ENCODE measurements at places on chromosomes 1 and 21.
A peak's percentile ranks its signal among the peaks of the same experiment; 100 is the strongest.

DNA sequence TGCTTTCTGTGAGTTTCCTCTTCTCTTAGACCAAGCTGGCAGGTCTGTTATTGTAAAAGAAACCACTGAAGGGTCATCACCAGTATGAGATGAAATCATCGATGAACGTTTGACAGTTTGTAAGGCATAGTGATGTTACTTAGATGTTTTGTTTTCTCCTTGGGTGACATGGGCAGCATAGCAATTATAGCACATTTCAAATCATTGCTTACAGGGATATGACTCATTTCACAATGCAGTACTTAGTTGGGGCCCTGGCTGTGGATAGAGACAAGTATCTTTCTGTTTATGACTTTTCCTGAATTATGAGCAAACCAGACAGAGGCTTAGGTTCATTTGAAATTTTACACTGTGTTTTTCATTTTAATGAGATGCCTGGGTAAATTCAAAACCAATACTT is 313.0 kb downstream of the RWDD3 start:
- DNase-seq: no peak

DNA sequence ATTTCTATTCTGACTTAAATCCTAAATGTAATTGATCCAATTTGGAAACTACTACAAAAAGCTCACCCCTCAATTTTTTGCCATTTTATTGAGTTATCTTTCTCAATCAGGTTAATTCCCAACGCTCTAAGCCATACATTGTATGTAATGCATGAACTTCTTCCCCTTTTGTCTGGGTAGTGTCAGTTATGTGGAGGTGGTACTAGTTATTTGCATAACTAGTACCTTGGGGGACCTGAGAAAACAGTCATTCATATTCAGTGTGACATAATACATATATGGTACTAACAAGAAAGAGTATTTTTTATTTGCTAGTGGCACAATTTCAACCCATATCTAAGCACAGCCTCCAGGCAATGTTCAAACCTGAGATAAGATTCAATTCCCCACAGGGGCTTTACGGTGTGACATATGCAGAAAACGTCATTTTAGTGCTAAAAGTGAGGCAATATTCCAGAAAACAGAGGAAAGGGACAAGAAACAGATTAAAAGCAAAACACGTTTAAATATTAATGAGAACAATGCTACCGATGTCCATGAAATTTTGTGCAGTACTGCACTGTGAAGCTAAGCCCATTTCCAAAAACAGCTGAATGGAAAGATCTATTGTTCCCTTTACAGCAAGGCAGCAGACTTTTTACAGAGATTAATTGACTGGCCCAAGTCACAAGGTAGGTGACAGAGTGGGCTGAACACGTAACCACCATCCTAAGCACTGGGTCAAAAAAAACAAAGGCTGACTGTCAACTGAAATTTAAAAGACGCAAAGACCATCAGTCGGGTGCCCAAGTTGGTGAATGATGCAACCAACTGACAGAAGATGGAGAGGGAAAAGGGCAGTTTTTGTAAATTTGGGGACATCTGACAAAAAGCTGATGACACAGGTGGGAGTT is 1.4 kb downstream of the HLCS start:
- no peak for DNase-seq

DNA sequence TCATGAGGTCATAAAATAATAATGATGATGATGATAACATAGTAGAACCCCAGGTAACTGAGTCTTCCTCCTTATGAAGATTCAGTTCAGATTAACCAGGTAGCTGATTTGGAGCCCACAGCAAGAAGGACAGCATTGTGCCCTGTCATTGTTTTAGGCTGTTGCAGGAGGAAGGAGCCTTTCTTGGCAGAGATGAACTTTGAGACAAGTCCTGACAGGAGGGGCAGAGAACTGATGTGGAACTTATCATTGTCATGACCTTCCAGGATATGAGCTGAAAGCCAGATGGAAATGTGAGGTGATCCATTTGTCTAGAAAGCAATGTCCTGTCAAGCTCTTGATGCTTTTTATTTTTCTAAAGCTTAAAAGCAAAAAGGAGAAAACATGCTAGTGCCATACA is 132.6 kb upstream of the COA6 start:
- no peak for DNase-seq

DNA sequence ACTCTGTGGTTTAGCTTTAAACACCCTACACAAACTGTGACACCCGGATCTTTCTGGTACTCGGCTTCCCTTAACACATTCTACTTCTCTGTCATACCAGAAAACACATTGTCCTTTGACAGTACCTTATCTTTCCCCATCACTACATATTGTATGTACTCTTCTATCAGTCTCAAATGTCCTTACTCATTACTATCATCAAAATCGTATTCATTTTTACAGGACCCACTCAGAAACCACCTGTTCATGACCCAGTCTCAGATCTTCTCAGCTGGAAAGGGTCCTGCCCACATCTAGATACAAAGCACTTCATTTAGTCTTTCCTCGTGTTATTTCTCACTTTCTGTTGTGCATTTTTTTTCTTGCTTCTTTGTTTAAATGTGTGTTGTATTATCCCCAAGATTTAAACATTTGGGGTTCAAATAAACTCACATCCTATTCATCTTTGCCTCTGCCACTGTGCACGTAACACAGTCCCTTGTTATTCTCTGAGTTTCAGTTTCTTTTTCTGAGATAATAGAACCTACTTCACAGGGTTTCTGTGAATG is 27.7 kb downstream of the CD34 start:
- no peak for DNase-seq

DNA sequence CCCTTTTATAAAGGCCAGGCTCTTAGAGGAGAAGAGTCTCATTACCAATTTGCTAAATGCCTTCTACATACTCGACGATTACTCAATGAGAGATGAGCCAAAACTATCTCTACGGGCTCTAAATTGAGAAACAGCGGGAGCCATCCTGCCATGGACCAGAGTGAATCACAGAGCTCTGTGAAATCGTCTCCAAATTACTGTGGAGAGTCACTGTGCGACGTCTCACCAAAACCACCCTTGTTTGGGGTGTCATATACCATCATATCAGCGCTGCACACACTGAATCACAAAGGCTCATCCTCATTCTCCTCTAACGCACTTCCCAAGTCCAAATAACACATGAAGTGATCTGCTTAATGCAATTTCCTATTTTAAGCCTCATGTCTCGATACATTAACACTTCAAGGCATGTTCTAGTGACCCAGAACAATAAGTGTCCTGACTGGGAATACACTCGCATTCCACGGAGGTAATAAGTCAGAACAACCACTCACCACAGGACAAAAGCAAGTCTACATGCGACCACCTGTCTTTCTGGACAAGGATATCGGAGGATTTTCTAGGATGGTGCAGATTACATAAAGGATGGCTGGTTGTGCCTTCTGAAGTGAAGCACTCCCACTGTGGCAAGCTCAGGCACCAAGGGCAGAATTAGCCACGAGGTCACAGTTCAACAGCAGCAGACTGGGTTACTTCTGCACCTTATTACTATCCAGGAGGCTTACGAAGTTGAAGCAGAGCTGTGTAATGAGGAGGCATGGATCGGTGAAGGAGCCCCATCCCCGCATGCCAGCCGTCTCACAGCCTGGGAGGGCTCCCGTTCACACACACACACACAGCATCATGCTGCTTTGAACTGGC is 44.3 kb downstream of the NID1 start:
- no peak for DNase-seq

DNA sequence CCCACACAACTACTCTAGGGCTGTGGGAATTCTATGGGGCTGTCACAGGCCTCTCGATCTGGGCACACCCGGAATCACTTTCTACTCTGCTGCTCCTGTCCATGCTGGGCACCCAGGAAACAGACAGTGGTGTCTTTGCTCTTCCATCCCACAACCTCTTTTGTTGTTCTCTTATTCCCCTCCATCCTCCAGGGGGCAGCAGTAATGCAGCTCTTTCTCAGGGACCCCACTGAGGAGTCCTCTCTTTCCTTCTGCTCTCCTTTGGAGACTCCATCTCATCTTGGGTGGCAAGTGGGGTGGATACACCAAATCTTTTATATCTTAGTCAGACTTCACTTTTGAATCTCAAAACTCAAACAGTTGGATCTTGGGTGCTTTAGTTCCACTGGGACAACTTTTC is 206.3 kb downstream of the HS2ST1 start:
- no peak for DNase-seq

DNA sequence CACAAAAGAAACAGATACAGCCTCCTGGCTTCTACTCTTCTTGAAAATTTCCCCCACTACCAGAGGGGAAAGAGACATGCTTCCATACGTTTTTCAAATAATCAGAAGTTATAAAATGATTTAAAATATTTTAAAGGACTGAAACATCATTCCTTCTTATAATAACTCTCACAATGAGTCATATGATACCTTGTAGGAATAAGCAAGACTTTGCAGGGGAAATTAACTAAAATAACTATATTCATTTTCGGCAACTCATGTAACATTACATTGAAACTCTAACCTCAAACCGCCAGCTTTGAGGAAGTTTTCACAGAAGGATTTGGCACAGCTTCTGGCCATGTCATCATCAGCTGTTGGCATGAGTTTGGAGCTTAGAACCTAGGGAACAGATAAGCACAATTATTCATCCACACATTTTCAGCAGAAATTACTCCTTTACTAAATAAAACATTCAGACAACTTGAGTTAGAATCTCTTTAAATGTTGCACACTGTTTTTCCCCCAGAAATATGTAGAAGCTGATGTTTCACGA is 85.9 kb downstream of the USP24 start:
- DNase-seq: no peak

DNA sequence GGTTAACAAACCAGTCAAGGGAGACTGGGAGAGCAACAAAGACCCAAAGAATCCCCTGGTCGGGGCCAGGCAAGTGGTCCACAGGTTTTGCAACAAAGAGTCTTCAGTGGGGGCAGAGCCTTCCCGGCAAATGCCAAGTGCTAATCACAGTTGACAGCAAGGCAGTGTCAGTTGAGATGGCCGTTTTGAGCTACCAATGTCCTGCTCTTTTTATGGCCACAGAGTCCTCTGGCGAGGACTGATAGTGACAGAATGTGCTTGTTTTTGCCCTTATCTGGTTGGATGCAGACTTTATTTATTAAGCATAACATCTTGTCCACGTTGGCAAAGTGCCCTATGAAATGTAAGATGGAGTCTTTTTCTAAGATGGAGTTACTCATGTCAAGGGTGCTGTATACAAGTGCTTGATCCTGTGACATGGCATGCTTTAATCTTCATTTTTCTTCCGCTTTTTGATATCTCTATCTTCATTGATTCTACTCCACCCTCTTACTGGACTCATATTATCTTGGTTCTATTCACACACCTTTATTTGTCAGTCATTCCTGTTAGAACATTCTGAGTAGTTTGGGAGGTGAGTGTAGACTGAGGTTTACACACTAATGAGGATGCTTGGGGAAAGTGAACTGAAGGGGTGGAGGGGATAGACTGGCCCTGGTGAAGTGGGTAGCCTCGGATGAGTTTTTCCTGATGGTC is 51.8 kb downstream of the KCNK1 start:
- DNase-seq: no peak

GRCh38 chr1:175600721-175601440 is 142.5 kb downstream of the TNR start:
- DNase-seq: no peak

GRCh38 chr21:15192243-15192642 is 127.4 kb upstream of the NRIP1 start:
- no peak for DNase-seq

GRCh38 chr1:153831026-153831425 is 55.8 kb downstream of the SLC27A3 start:
- no peak for DNase-seq

DNA sequence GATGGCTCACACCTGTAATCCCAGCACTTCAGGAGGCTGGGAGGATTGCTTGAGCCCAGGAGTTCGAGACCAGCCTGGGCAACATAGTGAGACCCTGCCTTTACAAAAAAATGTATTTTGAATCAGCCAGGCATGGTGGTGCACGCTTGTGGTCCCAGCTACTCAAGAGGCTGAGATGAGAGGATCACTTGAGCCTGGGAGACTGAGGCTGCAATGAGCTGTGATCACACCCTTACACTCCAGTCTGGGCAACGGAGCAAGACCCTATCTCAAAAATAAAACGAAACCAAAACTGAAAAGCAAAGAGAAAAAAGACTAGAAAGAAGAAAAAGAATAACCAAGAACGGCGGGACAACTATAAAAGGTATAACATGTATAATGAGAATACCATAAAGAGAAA is 15.4 kb upstream of the WNT2B start:
- no peak for DNase-seq

GRCh38 chr1:10664251-10664650 is 132.2 kb downstream of the CASZ1 start:
- DNase-seq: no peak

- DNase-seq: no peak
Observed at GRCh38 chr1:104929280-104929679, 1179.6 kb downstream of the AMY1C start.

GRCh38 chr1:221712198-221712684 is 29.6 kb downstream of the DUSP10 start:
- DNase-seq: no peak

DNA sequence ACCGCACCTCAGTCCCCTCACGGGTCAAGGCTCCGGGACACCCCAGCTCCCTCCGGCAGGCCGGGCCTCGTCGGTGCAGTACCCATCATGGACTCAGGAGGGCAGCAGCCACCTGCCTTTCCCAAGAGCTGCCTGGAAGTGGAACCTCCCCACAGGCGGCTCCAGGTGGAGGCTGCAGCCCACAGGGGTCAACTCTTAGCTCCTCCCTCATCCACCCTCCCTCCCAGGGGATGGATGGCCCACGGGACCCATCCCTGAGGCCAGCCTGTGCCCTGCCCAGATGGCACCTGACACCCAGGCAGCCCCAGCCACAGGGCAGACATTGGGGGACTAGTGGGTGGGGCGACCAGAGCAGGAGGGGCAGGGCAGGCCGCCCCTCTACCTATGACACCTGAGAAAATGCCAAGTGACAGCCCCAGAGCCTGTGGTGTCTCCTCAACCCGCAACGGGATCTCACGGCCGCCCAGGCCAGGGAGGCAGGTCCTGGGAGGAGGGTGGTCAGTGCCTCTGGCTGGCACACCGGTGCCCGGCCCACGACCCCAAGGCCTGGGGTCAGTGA is 1.2 kb upstream of the ARHGEF16 start:
- DNase-seq: no peak

- DNase-seq: peak; percentile 70
Observed at GRCh38 chr1:116711263-116711840, 42.9 kb upstream of the CD2 start.

DNA sequence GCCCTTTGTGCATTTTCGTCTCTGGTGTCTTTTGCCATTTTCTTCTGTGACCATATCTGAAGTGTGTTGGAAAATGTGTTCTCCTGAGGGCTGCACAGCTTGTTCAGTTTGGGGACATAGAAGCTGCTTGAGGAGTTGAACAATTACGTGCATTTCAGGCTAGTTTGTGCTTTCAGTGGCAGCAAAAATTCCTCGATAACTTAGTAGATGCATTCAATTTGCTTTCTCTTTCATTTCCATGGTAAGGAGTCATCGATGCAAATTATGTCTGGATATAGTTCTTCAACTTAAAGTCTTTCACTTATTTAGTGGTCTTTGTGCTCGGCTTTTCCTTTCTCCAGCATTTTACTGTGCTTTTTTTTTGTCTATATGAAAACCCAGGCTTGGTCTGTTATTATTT is 441.5 kb downstream of the PLA2G4A start:
- DNase-seq: no peak

GRCh38 chr1:24866211-24867083 is 63.6 kb downstream of the RUNX3 start:
- DNase-seq: no peak

- DNase-seq: no peak
Observed at GRCh38 chr1:106975944-106976343, 80.5 kb upstream of the PRMT6 start.
